ENCODE measurements at places on chromosomes 7 and 10.
A peak's percentile ranks its signal among the peaks of the same experiment; 100 is the strongest.

GRCh38 chr10:29663718-29664117 is 28.9 kb upstream of the SVIL start:
- no peak for DNase-seq

DNA sequence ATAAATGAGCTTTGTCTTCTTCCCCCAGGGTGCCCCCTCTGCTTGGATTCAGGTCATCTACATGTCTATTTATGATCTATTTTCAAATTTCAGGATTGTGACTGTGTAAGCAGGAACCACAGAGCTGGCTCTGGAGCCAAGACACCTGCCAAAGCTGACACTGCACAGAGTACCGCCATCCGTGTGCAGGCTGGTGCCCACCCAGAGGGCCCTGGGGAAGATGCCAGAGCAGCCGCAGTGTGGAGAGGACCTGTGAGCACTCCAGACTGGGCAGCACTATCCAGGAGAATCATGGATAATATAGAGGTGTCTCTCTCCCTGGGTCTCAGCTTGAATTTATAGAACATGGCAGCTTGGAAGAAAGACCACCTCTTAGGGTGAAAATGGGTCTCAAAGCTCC is 577.5 kb downstream of the GRID1 start:
- DNase-seq, result no peak

DNA sequence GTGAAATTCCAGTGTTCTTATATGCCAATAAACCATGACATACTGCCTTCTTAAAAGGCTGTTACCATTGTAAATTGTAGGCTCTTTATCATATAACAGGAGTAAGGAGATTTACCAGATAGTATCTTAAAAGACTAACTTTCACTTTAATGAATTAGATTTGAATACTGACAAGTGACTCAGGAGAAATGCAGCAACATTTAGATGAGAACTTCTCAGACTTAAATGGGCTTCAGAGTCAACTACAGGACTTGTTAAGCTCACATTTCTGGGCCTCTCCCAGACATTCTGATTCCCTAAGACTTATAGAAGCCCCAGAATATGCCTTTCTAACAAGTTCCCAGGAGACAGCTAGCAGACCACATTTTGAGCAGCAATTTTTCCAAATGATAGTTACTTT is 466.3 kb downstream of the ARL4A start:
- DNase-seq, result no peak

GRCh38 chr7:42020061-42020460 is 216.9 kb downstream of the GLI3 start:
- DNase-seq, result no peak

GRCh38 chr7:13841284-13841683 is 148.2 kb downstream of the ETV1 start:
- no peak for DNase-seq

DNA sequence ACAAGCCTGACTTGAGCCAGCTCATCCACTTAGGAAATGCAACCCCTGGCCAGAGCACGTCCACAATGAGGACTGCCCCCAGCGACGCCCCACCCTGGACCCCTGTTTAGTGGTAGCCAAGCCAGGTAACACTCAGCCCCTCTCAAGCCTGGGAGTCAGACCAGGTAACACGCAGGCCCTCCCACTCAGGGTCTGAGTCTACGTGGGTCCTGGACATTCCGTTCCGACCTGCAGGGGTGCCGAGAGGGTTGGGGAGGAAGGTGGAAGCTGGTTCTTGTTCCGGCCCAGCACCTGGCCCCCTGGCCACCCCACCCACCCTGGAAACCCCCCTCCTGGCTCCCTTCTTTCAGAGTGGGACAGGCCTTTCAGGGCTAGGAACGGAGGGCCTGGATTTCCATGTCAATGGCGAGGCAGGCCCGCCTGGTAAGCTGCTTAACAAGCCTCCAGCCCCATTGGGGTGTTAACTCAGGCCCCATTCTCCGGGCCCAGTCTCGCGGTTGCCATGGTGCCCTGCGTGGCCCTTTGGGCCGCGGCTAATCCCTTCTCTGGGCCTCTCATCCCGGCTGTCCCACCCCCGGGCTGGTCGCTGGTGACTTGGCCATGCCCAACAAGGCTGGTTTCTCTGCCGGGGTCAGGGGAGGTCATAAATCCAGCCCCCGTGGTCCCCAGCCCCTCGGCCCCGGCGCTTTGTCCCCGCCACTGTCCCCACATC is 19.7 kb upstream of the LFNG start:
- DNase-seq, result peak; percentile 19

DNA sequence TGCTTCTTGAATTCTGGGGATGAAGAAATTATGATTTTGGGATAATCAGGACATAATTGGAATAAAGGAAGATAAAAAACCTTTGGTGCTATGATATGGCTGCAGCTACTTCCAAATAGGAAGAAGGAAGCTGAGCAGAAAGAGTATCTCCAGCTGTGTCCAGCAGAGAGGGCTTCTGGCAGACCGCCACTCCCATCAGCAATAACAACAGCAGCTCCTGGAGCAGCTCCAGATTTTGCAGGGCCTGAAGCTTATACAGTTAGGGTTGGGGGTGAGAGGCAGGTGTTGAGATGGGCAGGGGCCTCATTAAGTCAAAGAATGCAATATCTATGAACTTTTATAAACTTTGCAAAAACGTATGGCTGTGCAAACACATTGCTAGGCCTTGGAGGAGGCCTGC is 62.3 kb downstream of the C10orf120 start:
- peak; percentile 7 for DNase-seq

- no peak for DNase-seq
Observed at GRCh38 chr7:22252936-22253536, 103.9 kb downstream of the RAPGEF5 start.

Data from right kidney (tissue), 9 donors.